T-cell (primary cell): ENCODE measurements at places on chromosomes 2 and 18.
A peak's percentile ranks its signal among the peaks of the same experiment; 100 is the strongest.

- DNase-seq, result no peak
Measured at GRCh38 chr2:26642429-26642828, 1.3 kb upstream of the CIB4 start.

- DNase-seq, result no peak
Measured at GRCh38 chr2:129710670-129711495, 268.6 kb upstream of the RAB6C start.

- DNase-seq, result no peak
Measured at GRCh38 chr18:79912409-79912991, 39.0 kb downstream of the SLC66A2 start.

- peak; percentile 58 for DNase-seq
Measured at GRCh38 chr2:126658905-126659561, 3.1 kb downstream of the GYPC start.

DNA sequence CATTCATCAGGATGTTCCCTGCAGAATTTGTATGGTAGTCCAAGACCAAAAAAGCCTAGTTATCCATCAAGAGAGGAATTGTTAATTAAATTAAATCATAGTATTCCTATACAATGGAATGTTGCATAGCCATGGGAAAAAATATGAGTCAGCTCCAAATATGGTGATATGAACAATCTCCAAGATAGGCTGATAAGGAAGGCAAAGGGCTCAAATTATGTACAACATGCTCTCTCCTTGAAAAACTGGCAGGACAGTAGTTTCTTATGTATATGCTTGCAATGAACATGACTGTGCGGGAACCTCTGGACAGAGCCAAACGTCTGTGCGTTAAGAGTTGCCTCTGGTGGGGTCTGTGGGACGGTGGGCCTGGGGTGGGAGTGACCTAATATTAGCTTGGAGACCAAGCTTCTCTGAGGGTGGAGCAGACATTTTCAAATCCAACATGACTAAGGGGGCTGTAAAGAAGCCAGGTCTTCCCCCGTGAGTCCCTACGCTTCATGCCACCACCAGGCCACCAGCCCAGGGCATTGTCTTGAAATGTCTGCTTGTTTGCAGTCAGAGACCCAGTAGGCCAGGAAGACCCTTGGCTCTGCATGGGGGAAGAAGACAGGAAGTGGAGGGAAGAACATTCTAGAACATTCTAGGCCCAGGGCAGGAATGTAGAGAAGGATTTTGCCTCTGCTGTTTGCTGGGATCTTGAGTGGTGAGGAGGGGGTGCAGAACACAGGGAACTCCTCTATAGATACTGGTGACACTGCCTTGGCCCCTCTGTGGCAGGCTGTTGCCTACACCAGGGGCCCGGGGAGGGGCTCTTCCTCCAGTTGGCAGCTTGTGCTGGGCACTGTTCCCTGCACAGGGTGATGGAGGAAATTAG lies 244.0 kb upstream of the HS6ST1 start:
- no peak for DNase-seq

GRCh38 chr18:20988726-20989125 lies 122.9 kb downstream of the ROCK1 start:
- DNase-seq, result no peak

DNA sequence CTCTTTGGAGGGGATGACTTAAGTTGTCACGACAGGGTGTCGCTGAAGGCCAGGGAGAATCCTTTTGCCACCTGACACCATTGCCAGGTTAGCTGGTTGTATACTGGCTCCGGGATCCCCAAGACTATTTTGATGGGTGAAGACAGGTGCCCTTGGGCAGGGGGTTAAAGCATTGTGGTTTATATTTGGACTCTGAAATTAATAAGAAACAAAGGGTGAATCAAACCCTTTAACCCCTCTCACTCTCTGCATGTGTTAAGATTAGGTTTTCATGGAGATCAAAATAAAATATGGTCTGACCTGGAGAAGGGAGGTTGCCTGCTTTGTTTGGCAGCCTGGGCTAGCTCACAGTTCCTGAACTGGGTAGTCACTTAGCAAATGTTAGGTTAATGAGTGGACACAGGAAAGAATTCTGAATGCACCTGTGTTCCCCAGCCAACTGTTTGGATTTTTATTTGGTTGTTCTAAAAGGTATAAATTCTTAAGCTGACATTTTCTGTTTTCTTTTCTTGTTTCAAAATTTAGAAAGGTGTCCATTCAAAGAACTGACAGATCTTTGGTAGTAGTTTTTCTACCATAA lies 301.7 kb downstream of the KCNS3 start:
- no peak for DNase-seq

GRCh38 chr18:12774982-12775381 lies 72.1 kb downstream of the PSMG2 start:
- no peak for DNase-seq

- no peak for DNase-seq
Measured at GRCh38 chr18:8443505-8443904, 165.7 kb upstream of the RAB12 start.
